ENCODE measurements at places on chromosomes 2 and 18.

GRCh38 chr2:14517731-14518130, 114.8 kb upstream of the LRATD1 start:
- DNase-seq = no peak

DNA sequence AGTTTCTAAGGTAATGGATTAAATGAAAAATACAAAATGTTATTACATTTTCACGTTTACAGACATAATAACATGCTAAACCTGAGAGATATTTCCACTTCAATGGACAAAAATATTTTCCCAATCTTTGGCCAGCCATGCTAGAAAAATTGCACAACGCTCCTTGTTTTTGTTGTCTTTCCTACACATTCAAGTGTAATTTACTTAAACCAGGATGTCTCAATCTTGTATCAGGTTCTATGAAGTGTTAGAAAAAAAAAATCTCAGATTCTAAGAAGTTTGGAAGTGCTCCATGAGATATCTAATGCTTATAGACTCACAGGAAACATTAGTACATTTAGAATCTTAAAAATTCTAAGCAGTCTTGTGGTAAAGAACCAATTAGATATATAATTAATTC, 141.8 kb upstream of the SLC35G4 start:
- DNase-seq = no peak

GRCh38 chr18:10269261-10269660, 185.2 kb upstream of the APCDD1 start:
- no peak for DNase-seq

DNA sequence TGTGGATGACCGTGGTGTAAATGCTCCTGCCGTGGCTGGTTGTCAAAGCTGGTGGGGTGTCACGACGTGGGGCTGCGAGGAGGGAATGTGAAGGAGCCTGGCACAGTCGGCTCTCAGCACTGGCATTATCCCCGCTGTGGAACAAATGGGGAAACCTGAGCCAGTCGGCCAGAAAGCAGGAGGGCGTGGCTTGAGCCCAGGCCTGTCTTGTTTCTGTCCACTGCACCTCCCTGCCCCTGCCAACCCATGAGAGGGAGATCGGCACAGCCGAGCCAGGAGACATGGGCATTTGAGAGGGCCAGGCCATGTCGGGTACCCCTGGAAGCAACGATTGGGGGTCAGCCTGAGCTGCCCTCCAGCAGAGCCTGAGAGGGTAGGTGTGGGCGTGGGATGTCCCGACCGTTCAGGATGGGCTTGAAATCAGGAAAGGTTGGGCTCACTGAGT, 44.5 kb downstream of the PDIA6 start:
- no peak for DNase-seq

- no peak for DNase-seq
Measured at GRCh38 chr18:39241534-39241933, 1675.9 kb upstream of the CELF4 start.

- DNase-seq = no peak
Measured at GRCh38 chr2:20585710-20586594, 64.9 kb downstream of the HS1BP3 start.

- DNase-seq = no peak
Measured at GRCh38 chr18:37920865-37921264, 355.3 kb upstream of the CELF4 start.

- no peak for DNase-seq
Measured at GRCh38 chr2:209534228-209534627, 110.4 kb downstream of the MAP2 start.

GRCh38 chr2:174957050-174957449, 48.1 kb downstream of the CHN1 start:
- DNase-seq = no peak

- no peak for DNase-seq
Measured at GRCh38 chr2:224472827-224473226, 70.9 kb upstream of the FAM124B start.

DNA sequence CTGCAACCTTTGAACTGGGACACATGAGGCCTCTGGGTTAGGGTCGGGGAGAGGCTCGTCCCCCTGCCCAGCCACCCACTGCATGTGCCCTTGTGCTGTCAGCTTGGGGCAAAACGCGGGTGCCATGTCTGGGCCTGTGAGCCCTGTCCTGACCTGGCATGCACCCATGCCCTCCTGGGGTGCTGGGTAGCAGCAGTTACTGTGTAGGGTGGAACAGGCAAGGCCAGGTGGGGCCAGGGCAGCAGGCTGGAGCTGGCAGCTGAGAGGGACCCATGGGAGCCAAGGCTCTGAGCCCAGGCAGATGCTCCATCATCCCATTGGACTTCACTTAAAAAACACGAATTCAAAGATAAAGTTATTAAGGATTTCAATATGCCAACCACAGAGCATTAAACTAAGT, 133.8 kb upstream of the REV1 start:
- no peak for DNase-seq

DNA sequence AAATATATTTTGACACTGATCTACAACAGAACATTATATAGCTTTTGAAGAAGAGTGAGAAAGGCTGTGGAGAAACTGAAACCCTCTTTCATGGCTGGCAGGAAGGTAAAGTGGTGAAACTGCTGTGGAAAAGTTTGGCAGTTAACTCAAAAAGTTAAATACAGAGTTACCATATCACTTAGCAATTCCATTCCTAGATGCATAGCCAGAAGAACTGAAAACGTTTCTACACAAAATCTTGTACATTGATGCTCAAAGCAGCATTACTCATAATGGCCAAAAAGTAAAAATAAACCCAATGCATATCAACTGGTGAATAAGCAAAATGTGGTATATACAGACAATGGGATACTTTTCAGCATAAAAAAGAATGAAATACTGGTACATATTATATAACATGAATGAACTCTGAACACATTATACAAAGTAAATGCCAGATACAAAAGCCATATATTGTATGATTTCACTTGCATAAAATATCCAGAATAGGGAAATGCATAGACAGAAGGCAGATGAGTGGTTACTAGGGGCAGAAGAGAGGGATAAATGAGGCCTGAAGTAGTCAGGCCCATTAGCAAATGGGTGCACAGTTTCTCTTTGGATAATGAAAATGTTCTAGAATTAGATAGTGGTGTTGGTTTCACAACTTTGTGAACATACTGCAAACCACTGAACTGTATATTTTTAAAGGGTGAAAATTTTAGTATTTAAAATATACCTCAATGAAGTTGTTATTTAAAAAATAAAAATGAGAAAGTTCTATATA, 114.3 kb downstream of the DYM start:
- DNase-seq = no peak

- DNase-seq = no peak
Measured at GRCh38 chr2:120318626-120319025, 27.3 kb upstream of the INHBB start.

DNA sequence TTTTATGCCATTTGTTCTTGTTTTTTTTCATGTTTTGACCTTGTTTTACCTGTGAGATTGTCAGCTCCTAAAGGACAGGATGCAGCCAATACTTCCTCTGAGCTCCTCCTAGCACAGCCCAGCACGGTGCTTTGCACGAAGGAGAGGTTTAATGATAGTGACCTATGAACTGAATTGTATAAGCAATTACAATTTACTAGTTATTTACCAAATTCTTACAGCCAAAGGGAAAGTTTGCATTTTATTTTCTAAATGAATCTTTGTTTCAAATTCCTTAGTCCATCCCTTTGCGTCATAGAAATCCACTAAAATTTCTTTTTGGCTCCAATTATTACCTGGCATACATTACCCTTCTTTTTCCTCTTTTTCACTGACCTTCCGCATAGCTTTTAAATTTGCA, 326.1 kb downstream of the TDRD15 start:
- DNase-seq = no peak

DNA sequence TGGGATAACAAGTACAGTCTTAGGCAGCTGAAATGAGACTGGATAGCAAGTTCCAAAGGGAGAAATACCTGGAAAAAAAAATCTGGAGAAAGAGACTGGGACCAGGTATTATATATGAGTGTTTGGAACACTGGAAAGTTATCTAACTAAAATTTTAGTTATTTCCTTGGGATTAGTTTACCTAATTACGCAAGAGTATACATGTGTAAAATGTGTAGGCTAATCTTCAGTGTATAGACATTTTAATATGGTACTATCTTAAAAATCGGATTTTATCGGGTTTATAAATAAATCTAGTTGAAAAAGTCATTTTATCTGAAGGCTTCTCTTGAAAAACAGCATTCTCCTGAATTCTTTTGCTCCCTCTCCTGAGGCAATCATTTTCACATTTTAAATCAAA, 3.9 kb downstream of the EPB41L5 start:
- DNase-seq = no peak

DNA sequence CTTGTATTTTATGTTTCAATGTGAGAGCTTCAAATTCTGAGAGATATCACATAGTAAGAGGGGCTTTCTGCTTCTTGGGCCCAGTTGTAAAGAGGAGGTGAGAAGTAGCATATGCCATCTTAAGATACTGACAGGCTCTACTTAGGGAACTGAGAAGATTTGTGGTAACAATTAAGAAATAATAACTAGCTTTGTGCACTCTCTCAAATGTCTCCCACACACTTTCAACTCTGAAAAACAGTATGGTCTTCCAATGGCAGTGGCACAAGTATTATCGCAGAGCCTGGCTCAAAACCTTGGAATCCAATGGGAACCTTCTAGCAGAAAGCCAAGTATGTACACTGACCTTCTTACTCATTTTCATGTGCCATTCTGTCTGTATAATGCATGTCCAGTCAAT, 80.3 kb upstream of the FAM237A start:
- DNase-seq = no peak

DNA sequence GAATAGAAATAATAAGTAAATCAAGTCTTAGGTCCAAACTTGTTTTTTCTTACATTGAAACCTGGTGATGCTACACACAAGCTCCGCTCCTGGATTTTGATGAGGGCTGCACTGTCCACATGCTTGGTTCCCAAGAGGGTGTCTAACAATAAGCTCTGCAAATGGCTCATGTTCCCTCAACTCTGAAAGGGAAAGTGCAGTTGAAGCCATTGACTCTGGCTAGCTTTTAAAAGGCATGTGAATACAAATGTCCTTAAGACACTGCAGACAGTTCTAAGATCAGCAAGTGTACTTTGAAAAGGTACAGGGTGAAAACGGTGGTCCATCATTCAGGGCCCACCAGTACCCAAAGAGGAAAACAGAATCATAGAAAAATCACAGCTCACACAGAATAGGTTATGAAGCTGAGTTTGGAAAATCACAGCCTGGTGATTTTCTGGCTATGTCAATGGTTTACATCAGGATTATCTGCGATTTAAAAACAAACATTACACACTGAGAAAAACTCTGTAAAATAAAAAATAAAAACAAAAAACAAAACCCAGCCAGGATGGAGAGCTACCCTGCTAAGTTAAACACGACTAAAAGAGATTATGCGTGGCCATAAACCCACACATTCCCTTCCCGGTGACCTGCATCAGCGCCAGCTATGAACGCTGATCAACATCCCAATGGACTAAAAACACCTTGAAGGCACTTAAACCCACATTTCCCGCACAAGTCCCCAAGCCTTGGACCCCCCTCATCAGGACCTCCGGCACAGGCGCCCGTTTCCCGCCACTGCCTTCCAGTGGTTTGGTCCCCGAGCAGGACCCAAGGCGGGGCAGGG, 554 bp downstream of the PFN4 start:
- DNase-seq = no peak

GRCh38 chr2:241130316-241130715, 19.0 kb downstream of the PASK start:
- DNase-seq = no peak

- DNase-seq = no peak
Measured at GRCh38 chr2:233053928-233054784, 6.0 kb upstream of the INPP5D start.

DNA sequence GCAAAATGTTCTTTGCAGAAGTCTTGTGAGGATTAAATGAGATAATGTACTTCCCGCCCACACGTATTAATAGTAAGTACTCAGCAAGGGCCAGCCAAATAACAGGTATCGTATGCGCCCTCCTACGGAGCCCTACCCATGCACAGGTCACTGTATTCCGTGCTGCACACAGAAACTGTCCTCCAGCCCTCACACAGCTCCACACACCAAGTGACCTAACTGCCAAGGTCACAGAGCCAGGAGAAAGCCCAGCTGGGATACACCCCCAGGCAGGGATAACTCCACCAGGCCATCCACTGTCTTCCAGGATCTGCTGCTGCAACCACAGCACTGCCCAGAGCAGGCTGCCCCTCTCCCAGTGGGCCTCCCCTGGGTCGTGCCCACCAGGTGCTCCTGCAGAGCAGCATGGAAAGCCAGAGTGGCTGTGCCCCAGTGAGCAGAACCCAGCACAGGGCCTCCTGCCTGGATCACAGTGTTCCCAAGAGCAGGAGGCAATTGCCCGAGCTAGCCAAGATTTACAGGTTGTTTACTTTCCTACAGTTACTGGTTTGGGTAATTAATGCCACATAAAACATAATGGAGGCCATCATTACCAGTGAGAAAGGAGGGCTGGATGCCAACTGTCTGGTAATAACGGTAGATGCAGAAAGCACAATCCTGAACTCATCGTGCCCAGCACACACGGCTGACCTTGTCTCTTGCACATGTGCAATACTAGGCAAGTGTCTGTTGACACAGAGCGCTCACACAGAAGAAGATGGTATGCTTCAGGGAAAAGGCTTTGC, 24.4 kb downstream of the TFCP2L1 start:
- DNase-seq = no peak

Data from nucleus accumbens (tissue), 56 donors.